A673 (cell line): ENCODE measurements at places on chromosomes 1 and 21.
A peak's percentile ranks its signal among the peaks of the same experiment; 100 is the strongest.

DNA sequence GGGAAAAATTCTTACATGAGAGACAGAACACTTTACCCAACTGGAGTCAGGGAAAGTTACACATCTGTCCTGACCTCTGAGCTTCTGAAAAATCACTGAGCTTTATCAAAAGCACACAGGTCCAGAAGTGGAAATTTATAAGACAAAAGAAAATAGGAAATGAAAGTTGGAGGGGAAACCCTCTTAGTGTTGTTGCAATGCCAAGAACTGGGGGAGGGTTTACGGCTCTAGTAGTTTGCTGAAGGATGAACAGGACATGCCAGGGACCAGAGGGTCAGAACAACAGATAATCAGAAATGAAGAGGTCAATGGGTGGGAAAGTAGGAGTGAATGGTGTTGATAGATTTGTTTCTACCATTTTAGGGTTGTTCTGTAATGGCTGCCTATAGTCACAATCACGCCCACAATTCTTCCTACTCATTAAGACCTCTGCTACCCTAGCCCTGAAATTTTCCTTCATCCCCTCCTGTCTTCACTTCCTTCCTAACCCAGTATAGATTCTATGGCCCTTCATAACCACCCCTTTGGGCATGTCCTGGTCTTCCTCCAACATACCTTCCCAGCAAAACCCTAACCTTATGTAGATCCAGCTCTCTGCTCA, 30.3 kb upstream of the FMOD start:
- DNase-seq = no peak

DNA sequence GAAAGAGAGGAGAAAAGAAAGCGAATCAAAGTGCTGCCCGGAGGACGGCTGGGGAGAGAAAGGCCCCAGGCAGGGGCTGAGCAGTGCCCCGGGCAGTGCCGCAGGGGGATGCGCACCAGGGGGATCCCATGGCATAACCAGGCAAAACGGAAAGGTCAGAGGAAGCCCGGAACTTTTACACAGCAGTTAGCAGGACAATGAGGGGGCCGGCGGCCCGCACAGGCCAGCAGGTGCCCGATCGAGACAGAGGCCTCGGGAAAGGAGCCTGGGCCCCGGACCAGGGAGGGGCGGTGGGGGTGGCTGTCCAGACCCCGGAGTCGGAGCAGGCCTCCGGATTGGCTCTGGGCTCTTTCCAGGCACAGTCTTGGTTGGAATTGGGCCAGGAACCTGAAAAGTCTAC, 86.8 kb downstream of the CASZ1 start:
- DNase-seq = no peak

- DNase-seq = no peak
Measured at GRCh38 chr1:73162564-73162963, 880.2 kb upstream of the NEGR1 start.

GRCh38 chr1:56068908-56069307, 510.5 kb downstream of the PLPP3 start:
- no peak for DNase-seq

DNA sequence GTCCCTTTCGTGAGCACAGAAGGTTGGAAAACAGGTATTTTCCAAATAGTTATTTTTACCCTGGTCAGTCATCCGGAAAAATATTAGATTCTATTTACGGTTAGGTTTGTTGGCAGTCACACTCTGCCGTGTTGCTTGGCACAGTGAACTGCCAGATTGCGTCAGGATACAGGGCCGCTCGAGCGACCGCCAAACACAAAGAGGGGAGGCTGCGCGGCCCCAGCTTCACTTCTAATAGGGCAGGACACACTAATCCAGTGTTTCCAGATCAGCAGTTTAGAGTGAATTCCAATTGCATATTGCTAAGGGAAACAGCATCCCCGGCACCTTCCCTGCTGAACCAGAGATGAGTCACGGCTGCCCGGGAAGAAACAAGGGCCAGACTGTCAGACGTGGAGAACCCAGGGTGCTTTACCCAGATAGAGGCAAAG, 22.9 kb downstream of the UMODL1 start:
- DNase-seq = peak; percentile 44

DNA sequence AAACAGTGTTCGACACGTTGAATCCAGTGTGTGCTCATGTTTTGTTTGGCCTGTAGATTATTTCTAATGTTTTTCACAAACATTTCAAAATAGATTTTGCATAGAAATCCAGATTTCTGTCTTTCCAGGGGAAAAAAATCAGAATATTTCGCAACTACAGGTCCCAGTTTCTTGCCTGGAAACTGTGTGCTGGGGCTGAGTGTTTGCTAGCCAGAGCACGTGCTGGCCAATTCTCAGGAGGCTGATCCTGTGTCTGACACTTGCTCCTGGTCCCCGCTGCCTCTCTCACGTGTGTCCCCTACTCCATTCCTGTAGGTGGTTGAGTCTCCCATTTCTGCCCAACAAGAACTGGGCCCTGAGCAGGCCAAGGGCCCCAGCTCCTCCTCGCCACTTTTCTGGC, 2.4 kb downstream of the MAB21L3 start:
- no peak for DNase-seq

DNA sequence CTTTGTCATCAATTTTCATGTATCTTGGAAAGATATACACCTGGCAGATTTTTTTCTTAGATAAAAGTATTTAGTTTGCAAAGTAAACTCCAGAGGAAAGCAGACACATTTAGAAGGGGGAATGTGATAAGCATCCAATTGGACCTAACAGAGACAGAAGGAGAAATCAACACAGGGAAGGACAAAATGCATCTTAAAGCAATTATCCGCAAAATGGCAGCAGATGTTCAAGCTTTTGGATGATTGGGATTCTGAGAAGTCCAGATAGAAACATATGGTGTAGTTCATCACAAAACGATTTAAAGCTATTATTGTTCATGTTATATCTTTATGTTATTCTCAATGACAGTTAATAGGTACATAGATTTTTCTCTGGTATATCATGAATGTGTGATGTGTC, 1153.1 kb upstream of the B3GALT2 start:
- no peak for DNase-seq

GRCh38 chr1:20829946-20830345, 42.8 kb upstream of the HP1BP3 start:
- no peak for DNase-seq

GRCh38 chr1:103788377-103788776, 38.7 kb downstream of the AMY1C start:
- peak; percentile 37 for DNase-seq

DNA sequence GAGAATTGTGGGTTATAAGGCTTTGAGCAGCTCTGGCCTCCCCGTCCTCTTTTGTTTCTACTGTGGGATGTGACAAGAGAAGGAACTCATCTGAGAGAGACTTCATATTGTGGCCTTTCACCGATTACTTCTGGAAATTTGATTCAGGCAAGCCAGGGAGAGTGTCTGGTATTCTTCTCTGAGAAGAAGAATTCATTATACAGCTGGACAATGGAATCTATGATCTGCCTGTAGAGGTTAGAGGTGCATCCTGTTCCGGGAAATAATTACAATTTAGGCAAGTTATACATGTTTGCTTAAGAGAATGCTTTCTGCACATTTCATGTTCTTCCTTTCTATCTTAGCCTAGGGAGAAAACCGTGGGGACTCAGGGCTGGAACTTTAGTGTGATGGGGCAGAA, 12.8 kb upstream of the RNU1-2 start:
- DNase-seq = no peak

GRCh38 chr1:159598196-159598595, 10.6 kb downstream of the APCS start:
- DNase-seq = no peak

DNA sequence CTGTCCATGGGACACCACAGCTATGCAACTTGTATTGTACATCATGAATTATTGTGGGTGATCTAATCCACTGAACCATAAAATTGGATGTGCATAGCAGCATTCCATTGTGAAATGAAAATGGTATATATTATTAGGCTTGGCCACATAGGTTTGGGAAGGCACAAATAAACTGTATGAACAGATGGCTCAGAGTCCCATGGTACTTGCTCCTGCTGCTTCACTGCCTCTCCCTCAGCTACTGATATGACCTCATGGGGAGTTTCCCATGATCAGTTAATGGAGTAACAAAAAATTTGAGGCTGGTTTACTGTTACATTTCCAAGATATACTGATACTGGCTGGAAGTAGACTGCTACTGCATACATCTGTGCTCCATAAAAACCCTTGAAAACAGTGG, 152.7 kb upstream of the NEGR1 start:
- peak; percentile 5 for DNase-seq

DNA sequence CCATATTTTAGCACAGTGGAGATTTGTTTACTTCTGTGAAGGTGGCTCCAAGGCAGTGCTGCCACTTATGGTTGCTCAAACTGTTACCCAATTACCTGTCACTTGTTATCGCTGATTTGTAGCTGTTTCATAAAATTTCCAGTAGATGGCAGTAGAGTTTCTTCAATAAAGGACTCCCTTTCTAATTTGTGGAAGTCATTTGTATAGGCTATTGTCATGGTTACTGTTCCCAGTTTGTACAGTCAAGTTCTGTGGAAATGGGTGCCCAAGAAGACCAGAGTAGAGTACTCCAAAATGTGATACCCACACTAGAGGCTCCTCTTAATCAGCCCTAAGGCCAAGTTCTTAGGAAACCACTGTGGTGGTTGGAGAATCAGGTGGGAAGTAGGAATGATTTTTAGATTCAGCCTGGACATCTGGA, 186.1 kb downstream of the CLEC20A start:
- DNase-seq = peak; percentile 84

GRCh38 chr1:87778896-87779295, 450.2 kb downstream of the LMO4 start:
- no peak for DNase-seq

- DNase-seq = no peak
Measured at GRCh38 chr1:112196731-112197130, 199.3 kb upstream of the CTTNBP2NL start.
